ENCODE measurements at places on chromosomes 2 and 18.

DNA sequence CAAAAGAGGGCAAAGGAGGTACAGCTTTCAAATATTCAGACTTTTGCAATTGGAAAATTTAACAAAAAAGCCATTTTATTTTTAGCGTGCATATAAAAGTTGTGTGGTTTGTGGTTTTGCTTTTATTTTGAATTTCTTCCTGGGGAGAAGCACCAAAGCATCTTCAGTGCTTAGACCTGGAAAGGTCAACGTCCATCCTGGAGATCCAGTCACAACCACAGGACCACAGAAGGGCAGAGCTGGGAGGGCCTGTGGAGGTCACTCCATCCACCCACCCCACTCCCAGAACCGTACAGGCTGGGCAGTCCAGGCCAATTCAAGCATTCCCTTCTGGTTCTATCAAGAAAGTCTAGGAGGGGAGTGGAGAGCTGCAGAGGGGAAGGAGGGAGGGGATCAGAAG, 43.8 kb downstream of the MPHOSPH10 start:
- no peak for DNase-seq

- peak; percentile 86 for DNase-seq
Observed at GRCh38 chr2:174577967-174578589, 19.5 kb downstream of the WIPF1 start.

DNA sequence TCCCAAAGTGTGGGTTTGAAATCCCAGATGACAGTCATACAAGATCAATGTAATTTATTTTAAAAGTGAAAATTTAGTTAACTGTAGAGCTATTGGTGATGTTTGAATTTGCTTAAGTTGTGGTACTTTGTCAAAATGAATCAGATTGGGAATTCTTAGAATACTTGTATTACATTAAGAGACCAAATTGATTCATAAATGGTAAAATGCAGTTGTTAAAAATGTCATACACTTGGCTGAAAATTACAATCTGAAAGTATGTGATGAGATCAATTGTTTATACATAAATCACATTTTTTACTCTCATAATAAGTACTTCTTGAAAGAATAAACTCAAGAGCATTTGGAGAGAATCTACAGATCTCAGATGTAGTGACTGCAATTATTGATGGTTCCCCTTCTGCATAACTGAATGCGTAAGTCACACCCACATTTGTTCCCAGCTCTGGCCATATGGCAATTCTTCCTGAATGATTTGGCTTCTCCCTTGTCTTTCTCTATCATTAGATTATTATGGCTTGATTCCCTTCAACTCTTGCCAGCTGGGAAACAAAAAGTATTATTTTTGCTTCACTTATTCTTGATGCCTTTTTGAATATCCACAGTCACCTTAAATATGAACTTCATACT, 558.5 kb downstream of the CPS1 start:
- peak; percentile 63 for DNase-seq

GRCh38 chr2:10297959-10298531, 4.7 kb upstream of the HPCAL1 start:
- DNase-seq = peak; percentile 75

- peak; percentile 70 for DNase-seq
Observed at GRCh38 chr2:199861132-199861774, 10.3 kb upstream of the FTCDNL1 start.

GRCh38 chr2:199147216-199147615, 310.5 kb downstream of the SATB2 start:
- DNase-seq = peak; percentile 54

DNA sequence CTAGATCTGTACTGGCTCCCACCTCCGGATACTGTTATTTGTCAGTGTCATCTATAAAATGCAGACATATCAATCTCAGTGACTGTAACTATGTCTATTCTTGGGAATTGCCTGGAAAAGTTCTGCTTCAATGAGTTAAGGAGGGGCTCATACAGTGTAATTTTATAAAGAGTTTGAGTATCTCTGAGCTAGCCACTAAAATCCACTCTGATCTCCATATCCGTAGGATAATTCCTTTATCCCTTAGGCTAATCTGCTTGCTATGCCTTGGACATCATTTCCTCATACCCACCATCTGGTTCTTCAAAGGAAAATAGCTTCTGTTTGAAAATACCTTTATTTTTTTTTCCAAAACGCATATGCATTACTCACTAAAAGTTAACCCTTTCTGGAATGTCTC, 863.2 kb downstream of the SUCLG1 start:
- DNase-seq = peak; percentile 56

DNA sequence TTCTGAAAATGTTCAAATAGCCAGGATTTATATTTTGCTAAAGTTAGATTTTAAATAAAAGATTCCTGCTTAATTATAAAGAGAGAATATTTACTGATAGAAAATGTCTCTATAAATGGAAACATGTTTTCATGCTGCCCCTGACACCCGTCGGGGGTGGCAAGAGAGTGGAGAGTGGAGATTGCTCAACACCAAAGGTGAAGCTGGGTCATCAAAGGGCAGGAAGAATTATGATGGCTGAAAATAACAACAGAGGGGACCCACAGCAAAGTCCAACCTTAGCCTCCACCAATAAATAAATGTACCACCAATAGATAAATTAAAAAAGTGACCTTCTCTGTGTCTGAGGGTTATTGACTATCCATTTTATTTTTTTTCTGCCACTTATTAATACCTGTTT, 326.8 kb upstream of the GYPC start:
- DNase-seq = no peak

- DNase-seq = no peak
Observed at GRCh38 chr2:186972281-186972970, 123.5 kb upstream of the ZSWIM2 start.

- DNase-seq = peak; percentile 44
Observed at GRCh38 chr2:222362336-222362735, 62.0 kb upstream of the SGPP2 start.

GRCh38 chr18:34458410-34458977, 233.8 kb upstream of the NOL4 start:
- DNase-seq = no peak

DNA sequence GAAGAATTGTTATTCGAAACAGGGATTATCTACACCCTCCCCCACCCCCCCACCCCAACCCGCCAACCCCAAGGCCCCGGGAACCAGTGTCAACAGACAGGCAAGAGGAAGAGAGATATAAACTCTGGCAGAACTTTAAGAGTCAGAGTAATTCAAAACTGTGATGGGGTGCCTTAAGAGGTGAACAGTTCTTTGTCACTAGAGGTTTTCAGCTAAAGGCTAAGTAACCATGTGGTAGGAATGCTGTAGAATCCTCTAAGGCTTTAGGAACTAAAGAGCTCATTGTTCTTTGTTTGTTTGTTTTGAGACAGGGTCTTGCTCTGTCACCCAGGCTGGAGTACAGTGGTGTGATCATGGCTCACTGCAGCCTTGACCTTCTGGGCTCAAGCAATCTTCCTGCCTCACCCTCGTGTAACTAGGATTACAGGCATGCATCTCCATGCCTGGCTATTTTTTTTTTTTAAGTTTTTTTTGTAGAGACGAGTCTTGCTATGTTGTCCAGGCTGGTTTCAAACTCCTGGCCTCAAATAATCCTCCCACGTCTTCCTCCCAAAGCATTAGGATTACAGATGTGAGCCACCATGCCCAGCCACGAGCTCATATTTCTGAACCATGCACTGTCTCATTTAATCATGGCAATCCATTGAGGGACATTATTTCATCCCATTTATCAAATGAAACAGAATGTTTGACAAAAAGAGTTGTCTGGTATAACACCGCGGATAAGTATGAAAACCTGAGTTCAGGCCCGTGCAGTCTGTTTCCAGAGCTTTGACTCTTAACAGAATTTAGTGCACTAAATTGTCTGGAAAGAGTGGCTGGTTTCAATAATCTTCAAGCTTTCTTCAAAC, 20.8 kb upstream of the TMEM17 start:
- DNase-seq = no peak

DNA sequence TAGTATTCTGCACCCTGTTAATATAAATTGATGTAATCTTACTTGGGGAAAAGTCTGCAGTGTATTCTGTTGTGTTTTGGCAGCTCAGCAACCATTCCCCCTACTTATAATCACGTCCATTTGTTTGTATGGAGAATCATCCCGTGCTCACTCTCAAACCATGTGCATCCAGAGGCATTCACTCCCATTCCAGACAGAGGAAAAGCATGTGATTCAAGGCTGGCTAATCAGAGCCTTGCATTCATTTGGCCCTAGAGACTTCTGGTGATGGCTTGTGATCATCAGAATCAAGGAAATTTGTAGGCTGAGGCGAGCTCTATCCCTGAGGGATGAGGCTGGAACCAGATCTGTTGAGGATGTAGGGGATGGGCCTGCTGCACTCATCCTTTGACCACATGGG, 5.1 kb upstream of the WIPF1 start:
- DNase-seq = no peak

GRCh38 chr2:25829828-25830227, 48.5 kb downstream of the ASXL2 start:
- DNase-seq = no peak

- no peak for DNase-seq
Observed at GRCh38 chr18:9210966-9211365, 74.4 kb downstream of the ANKRD12 start.

DNA sequence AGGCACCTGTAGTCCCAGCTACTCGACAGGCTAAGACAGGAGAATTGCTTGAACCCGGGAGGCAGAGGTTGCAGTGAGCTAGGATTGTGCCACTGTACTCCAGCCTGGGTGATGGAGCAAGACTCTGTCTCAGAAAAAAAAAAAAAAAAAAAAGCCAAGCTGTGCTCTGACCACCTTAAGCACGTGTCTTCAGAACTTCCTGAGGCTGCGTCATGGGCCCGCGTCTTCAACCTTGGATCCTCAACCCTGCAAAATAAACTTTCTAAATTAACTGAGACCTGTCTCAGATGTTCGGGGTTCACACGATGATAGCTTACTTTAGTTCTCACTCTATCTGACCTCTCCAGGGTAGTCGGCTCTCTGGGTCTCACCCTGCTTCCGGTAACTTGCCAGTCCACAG, 65.8 kb upstream of the CABLES1 start:
- no peak for DNase-seq

DNA sequence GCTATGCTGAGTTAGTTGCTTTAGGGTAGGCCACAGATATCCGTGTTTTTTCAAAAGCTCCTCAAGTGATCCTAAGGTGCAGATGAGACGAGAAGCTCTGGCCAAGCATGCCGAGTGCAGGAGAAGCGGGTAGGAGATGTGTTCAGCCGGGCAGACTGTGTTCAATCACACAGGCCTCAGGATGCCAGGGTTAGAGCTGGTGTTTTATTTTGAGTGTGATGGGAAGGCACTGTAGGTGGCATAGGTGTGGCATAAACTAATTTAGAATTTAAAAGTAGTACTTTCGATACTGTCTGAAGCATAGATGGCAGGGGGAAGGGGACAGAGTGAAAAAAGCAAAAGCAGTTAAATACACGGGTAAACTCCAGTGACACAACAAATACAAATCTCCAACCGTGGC, 30.9 kb downstream of the DPP4 start:
- no peak for DNase-seq

GRCh38 chr2:235283246-235283645, 210.6 kb upstream of the AGAP1 start:
- DNase-seq = peak; percentile 8

GRCh38 chr2:181876614-181877063, 14.9 kb upstream of the ITPRID2 start:
- DNase-seq = peak; percentile 18
